Cardiac septum (tissue), 1 donor: ENCODE measurements at places on chromosomes 11 and 22.

DNA sequence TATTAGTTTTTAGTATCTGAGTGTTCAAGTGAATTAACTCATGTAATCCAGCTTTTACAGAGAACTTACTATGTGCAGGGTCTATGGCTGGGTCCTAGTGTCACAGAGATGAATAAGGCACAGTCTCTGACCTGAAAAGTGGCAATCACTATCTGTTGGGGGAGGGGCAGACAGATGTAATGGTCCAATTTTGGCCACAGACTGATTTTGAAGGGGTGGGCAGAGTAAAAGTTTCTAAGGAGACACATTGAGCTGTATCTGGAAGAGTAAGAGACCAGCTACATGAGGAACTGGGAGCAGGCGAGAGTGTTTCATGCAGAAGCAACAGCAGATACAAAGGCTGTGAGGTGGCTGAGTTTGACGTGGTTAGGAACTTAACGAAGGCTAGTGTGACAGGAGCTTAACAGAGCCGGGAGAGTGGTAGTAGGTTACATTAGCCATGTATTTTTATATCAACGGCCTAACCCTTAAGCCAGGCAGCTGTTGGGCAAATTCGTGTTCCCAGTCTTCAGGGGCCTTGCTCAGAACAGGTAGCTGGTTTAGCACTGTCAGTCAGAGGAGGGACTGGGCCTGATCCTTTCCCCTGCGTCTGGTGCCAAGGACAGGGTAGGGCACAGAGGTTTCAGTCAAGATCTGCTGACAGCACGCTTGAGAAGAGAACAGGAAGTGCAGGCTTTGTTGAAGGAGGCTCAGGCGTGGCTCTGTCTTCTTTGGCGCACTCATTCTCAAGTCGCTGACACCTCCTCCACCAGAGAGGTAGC, 1.4 kb upstream of the STIM1 start:
- DNase-seq: peak; percentile 78

GRCh38 chr22:45218976-45219375, 21.7 kb downstream of the KIAA0930 start:
- DNase-seq: no peak

DNA sequence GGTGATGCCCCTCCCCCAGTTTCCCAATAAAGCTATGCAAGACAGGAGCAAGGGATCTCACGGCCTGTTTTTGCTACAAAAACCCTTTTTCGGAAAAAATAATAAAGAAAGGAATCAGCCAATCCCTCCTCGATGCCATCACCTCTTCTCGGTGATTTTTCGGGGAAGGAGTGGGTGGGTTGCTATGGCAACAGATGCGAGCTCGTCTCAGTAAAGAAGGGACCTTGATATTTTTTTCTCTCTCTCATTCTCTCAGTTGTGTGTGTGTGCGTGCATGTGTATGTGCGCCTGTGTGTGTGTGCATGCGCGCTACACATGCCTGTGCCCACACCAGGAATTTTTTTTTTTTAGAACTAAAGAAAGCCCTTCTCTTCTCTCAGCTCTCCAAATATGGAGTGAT, 3.8 kb upstream of the NPAS4 start:
- DNase-seq: no peak

DNA sequence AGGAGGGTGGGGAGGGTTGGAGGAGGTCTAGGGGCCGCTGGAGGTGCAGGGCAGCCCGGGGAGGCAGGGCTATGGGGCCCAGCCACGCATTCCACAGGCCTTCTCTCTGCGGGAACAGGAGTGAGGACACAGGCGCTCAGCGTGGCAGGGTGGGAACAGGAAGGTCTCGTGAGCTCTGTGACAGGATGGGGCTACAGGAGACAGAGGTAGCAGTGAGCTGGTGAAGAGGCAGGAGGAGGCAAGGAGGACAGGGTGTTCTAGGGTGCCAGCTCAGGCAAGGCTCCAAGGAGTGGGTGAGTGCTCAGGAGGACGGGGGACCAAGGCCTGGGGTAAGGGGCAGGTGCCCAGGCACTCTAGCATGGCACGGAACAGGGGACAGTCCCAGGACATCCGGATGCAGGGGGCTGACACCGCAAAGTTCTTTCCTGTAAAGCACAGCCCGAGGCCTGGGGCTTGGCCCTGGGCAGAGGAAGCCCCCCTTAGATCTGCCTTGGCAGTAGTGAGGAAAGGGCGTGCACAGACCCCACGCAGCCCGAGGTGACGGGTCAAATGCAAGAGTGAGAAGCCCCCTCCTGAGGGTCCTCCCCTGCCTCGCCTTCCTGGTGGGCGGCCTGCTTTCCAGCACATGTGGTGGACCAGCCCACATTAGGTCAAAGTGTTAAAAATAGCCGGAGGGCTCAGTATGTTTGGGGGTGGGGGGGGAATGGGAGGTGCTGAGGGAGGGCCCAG, 4.7 kb upstream of the NEAT1 start:
- DNase-seq: peak; percentile 86

DNA sequence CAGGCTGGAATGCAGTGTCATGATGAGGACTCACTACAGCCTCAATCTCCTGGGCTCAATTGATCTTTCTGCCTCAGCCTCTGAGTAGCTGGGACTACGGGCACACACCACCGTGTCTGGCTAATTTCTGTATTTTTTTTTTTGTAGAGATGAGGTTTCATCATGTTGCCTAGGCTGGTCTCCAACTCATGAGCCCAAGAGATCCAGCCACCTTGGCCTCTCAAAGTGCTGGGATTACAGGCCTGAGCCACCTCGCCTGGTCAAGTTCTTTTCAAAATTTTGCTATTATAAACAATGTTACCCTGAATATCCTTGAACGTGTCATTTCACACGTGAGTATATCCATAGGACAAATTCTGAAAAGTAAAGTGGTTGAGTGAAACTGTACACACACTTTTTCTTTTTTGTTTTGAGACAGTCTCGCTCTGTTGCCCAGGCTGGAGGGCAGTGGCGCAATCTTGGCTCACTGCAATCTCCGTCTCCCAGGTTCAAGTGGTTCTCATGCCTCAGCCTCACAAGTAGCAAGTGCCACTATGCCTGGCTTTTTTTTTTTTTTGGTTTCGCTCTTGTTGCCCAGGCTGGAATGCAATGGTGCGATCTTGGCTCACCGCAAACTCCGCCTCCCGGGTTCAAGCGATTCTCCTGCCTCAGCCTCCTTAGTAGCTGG, 21.6 kb upstream of the EP300 start:
- DNase-seq: no peak
